ENCODE measurements at places on chromosomes 13 and 19.
A peak's percentile ranks its signal among the peaks of the same experiment; 100 is the strongest.

GRCh38 chr19:32336259-32337083, 8.9 kb upstream of the ZNF507 start:
- DNase-seq, result peak; percentile 41

GRCh38 chr19:6412447-6413091, 12.0 kb downstream of the KHSRP start:
- DNase-seq, result no peak

GRCh38 chr19:54107876-54108490, 5.3 kb downstream of the NDUFA3 start:
- DNase-seq, result no peak

GRCh38 chr19:41193430-41194156, 574 bp downstream of the CYP2S1 start:
- no peak for DNase-seq

DNA sequence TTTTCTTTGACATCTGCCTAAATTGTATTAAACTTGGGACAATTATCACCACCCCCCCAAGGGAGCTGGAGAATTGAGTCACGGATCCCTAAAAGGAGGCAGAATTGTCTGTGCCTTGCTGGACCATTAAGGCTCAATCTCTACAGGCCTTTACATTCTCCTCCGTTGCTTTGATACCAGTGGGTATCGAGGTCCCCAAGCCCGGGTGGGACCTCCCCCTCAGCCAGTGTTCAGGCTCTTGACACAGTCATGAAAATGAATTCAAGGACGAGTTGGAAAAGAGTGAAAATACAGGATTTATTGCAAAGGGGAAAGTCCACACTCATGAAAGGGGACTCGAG, 5.6 kb downstream of the PPP1R15A start:
- DNase-seq, result no peak

DNA sequence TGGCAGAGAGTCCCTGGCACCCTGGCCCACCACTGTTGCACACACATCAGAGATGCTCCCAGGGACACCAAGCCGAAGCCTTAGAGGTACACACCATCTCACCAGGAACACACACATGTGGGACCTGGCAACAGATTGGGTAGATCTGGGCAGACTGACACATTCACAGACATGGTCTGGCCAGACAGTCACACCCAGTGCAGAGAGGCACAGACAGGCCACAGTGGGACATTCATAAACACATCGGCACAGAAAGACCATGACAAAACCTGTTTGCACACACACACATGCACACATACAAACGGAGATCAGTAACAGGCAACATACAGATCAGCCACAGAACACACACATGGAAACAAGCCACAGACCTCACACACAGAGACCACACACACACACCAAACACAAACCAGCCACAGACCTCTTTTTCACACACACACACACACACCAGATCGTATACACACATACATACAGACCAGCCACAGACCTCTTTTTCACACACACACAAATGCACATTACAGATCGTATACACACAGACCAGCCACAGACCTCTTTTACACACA, 6.3 kb upstream of the JUNB start:
- DNase-seq, result no peak

DNA sequence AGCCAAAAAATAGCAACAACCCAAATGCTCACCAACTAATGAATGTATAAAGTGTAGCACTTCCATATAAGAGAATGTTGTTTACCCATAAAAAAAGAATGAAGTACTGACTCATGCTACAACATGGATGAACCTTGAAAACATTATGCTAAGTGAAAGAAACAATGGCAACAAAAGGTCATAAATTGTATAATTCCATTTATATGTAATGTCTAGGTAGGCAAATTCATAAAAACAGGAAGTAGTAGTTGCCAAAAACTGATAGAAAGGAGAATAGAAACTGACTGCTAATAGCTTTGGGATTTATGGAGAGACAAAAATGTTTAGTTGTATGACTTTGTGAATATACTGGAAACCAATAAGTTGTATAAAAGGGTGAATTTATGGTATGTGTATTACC, 21.6 kb downstream of the MYCBP2 start:
- no peak for DNase-seq
